Esophagus squamous epithelium (tissue), 5 donors: ENCODE measurements at places on chromosomes 12 and 14.

DNA sequence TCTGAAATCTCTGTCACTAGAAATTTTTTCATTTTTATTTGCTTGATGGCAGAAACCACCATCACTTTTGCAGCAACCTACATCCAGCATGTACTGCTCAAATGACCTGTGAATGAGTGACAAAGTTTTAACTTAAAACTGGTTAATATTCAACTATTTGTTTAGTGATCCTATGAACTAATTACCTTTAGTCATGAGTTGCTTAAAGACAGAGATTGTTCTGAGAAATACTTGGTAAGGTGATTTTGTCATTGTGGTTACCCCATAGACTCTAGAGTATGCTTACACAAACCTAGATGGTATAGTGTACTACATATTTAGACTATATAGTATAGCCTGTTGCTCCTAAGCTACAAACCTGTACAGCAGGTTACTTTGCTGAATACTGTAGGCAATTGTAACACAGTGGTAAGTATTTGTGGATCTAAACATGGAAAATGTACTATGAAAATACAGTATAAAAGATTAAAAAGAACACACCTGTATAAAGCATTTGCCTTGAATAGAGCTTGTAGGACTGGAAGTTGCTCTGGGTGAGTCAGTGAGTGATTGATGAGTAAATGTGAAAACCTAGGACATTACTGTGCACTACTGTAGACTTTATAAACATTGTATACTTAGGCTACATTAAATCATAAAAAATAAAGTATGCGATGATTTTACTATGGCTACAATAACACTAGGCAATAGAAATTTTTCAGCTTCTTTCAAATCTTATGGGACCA lies 256.6 kb upstream of the PPFIA2 start:
- no peak for DNase-seq

GRCh38 chr14:62118461-62118860 lies 356.2 kb downstream of the SNAPC1 start:
- no peak for DNase-seq

GRCh38 chr14:72742118-72742837 lies 151.6 kb downstream of the DPF3 start:
- no peak for DNase-seq

- no peak for DNase-seq
Measured at GRCh38 chr14:33567023-33567728, 383.7 kb downstream of the EGLN3 start.

GRCh38 chr12:31033146-31033545 lies 40.5 kb upstream of the DDX11 start:
- no peak for DNase-seq
